ENCODE measurements at places on chromosomes 11 and 22. TPM values are rescaled to one million over a fixed set of nuclear protein-coding genes. Genes with fewer than 3 reads are reported as not detected.

Gene USH1C
- not detected for polyA plus RNA-seq

Gene TRIM6
- 5.7 TPM for polyA plus RNA-seq

Gene ELMOD1
- 0.05 TPM for polyA plus RNA-seq

Gene KDELR3
- 278 TPM for polyA plus RNA-seq

Gene VSIG2
- polyA plus RNA-seq, result not detected

Gene PAX6
- polyA plus RNA-seq, result not detected

Gene MS4A8
- polyA plus RNA-seq, result not detected

Gene CCDC188
- polyA plus RNA-seq, result not detected

Gene TSGA10IP
- polyA plus RNA-seq, result not detected

Gene HTR3A
- not detected for polyA plus RNA-seq

Gene UBASH3B
- 25.0 TPM for polyA plus RNA-seq

Gene FAU
- polyA plus RNA-seq, result 426 TPM

Gene SYT7
- polyA plus RNA-seq, result 0.60 TPM

Gene OR52H1
- polyA plus RNA-seq, result not detected

Gene RIMBP3B
- polyA plus RNA-seq, result 0.14 TPM

Gene CCDC87
- polyA plus RNA-seq, result 0.11 TPM

Gene GP1BB
- polyA plus RNA-seq, result 0.60 TPM

Gene LIF
- polyA plus RNA-seq, result 121 TPM

Gene VSIG10L2
- polyA plus RNA-seq, result not detected

Gene KRTAP5-11
- polyA plus RNA-seq, result not detected

Gene CCDC89
- 2.7 TPM for polyA plus RNA-seq

Gene OR52I2
- polyA plus RNA-seq, result not detected

Gene PSMA1
- polyA plus RNA-seq, result 222 TPM

Gene CHCHD10
- polyA plus RNA-seq, result 16.9 TPM

Gene GRAMD1B
- 2.1 TPM for polyA plus RNA-seq

Gene PRRG4
- not detected for polyA plus RNA-seq

Gene RGL4
- polyA plus RNA-seq, result not detected

Gene CHRNA10
- 0.25 TPM for polyA plus RNA-seq

Gene IZUMO1R
- polyA plus RNA-seq, result 0.12 TPM

Gene CEND1
- 1.1 TPM for polyA plus RNA-seq

Gene MYOD1
- not detected for polyA plus RNA-seq

Gene VPREB1
- not detected for polyA plus RNA-seq

Gene EFCAB6
- polyA plus RNA-seq, result 1.4 TPM

Gene MMP1
- polyA plus RNA-seq, result 41.2 TPM

Gene LRRC32
- polyA plus RNA-seq, result 10.9 TPM
